ENCODE measurements at places on chromosomes 1 and 21. TPM values are rescaled to one million over a fixed set of nuclear protein-coding genes. Genes with fewer than 3 reads are reported as not detected.

- peak; percentile 26 for DNase-seq
These were observed 25.3 kb upstream of the SIPA1L2 start for GRCh38 chr1:232655028-232655745.

DNA sequence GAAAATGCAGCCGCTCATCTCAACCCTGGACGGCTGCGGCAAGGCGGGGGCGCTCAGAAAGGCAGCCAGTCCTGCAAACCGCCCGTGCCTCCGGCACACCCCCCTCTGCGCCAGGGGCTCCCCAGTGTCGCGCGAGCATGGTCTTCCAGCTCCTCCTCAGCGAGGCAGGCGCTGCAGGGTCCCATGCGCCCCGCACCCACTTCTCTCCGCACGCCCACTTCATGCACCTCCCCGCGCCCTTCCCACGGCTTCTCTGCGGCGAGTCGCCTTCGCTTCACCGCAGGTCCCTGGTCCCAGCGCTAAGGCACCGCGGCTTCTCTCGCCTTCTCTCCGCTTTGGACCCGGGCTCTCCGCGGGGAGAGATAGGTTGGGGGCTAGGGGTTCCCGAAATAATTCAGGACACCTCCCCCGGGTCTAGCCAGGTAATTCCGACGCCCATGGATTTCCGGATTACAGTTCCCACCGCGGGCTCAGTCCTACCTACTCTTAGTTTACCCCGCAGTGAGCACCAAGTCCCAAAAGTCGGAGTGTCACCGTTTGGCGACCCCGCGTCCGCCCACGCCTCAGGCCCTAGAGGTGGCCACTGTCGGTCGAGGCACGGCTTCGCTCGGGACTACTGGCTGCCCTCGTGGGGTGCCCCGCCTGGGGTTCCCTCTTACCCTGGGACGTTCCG is 67.5 kb downstream of the SYT2 start:
- no peak for DNase-seq

GRCh38 chr1:21950734-21951133 is 13.6 kb upstream of the HSPG2 start:
- DNase-seq, result no peak

DNA sequence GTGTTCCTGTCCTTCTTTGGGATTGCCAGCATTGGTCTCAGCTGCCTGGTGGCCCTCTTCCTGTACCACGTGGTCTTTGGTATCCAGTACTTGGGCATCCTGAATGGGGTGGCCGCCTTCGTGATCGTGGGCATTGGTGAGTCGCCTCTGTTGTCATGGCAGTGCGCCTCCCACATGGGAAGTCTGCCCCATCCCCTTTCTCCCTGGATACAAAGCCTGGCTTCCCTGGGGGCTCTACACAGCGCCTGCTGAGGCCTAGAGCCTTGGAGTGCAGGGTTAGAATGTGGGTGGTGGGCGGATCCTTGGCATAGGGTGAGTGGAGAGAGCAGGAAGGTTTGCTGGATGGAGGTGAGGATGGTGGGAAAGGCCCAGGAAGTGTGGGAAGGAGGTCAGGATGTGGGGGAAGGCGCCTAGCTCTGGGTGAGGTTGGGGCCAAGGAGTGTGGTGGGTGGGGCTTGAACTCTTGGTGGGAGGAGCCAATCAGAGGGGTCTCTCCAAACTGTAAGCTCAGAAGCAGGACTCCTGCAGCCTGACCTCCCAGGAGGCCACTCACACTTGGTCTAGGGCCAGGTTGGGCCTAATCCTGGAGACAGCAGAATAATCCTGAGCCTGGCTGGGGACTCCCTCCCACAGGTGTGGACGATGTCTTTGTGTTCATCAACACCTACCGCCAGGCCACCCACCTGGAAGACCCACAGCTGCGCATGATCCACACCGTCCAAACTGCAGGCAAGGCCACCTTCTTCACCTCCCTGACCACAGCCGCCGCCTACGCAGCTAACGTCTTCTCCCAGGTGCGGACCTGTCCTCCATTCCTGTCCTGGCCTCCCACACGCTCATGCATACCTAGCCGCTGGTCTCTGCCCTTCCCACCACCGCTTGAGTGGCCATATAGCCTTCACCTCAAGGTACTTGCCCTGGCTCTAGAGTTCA is 36.7 kb downstream of the DISP3 start:
- no peak for DNase-seq

DNA sequence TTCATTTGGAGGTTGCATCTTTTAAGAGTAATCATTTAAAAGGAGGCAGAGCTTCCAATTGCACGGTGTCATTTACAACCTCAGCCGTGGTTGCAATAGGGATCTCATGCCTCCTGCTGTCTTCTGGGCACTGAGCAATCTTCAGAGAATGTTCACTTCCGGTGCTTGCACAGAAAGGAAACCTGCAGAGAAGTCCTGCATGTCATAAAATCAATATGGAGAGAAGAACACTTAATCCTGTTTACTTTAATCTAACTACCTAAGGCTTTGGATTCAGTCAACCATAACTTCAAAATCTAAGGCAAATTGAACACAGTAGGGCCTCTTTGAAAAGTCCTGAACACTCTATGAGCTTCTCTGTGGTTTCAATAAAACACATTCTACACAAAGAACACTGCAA is 11.3 kb upstream of the MAP10 start:
- DNase-seq, result no peak

DNA sequence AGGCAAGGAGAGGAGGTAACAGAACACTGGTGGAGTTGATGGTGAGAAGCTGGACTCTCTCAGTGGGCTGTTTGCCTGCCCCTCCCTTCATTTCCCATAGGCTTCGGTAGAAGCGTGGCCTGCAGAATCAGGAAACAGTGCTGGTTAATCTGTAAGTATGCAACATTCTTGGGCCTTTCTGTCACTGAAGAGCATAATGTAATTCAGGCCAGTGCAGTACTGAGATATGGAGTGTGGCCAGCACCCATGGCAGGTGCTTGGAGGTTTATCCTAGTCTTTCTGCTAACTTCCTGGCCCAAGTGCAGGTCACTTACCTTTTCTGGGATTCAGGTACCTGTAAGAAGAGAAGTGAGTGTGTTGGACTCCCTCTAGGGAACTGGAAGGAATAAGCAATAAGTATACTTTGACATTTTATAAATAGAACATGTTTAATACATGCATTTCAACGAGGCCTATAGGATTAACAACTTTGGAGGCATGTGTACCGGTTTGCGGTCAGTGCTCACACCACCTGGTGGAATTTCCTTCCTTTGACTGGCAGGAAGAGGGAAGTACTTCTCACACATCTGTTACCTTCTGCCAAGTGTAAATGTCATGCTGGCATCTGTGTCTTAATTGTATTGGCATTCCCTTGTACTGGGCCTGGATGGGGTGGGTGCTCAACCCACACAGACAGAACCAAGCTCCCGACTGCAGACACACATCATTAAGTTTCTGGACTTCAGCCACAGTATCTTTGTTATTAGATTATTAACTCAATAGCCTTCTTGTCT is 105.5 kb downstream of the KIF26B start:
- DNase-seq, result no peak

HSD3B2 gene
- 0.56 TPM for total RNA-seq

DNA sequence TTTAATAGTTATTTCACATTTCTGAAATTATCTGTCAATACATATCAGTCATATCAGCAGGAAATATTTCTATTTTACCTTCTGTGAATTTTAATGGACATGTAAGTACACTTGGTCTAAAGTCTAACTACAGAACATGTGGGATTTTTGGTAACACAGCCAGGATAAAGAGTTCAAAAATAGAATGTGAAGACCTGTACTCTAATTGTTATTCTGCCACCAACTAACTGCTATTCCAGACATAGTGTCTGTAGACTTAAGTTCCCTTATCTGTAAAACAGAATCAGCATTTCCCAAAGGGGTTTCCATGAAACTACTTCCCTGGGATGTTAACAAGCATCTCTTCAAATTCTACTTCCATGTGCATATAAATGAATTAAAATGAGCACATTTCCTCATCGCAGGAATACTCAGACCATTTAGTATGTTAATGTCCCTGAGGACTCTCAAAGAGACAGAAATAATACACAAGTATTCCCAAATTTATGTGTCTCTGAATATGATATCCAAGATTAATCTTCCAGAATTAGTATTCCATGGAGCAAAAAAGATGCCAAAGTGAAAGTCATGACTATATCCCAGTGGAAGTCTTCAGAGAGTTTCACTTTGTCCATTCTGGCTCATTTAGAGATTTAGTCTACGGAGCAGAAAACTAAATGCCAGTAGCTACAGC is 325.6 kb downstream of the NEGR1 start:
- no peak for DNase-seq

DNA sequence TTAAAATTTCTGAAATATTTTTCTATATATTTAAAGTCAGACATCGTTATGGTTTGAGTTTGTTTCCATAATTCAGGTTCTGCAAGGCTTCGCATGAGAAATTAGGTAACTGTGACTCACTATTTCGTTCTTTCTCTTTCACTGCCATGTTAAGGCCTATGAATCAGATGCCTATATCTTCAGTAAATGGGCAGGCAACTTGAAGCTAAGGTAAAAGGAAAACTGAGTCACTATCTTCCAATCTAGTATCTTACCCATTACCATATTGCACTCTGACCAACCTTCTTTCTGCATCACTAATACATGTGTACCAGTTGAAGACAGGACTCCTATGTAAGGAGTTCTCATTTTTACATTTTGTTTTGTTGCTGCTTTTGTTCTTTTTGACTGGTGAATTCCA is 37.8 kb downstream of the PYHIN1 start:
- no peak for DNase-seq

GRCh38 chr1:185073725-185074124 is 28.4 kb downstream of the RNF2 start:
- DNase-seq, result no peak

- no peak for DNase-seq
These were observed 51.9 kb upstream of the FMOD start for GRCh38 chr1:203402629-203403337.

ANGPTL7 gene
- total RNA-seq, result not detected

DNA sequence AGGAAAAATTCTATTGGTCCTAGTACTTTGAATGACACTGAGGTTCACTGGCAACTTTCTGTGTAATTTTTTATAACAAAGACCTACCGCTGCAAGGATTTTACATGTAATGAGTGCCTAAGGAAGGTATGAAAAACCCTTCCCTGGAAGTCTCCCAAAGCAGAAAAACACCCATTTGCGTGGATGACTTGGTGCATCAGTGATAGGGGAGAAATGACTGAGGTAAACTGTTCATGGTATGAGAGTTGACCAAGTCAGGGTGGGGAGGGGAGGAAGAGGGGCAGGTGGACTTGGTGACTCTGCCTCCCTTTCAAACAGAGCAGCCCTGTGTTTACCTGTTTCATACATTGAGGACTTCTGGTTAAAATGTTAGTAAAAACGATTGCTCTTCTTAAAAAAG is 78.8 kb upstream of the IPO9 start:
- DNase-seq, result no peak

PAQR7 gene
- 8.8 TPM for total RNA-seq

GATAD2B gene
- 63.1 TPM for total RNA-seq

CDC42 gene
- 302 TPM for total RNA-seq

GRCh38 chr1:84758968-84759491 is 68.8 kb upstream of the SSX2IP start:
- no peak for DNase-seq

NMNAT2 gene
- total RNA-seq, result 0.45 TPM

GRCh38 chr1:7810395-7810794 is 26.3 kb downstream of the PER3 start:
- DNase-seq, result no peak

PPCS gene
- 42.6 TPM for total RNA-seq

DNA sequence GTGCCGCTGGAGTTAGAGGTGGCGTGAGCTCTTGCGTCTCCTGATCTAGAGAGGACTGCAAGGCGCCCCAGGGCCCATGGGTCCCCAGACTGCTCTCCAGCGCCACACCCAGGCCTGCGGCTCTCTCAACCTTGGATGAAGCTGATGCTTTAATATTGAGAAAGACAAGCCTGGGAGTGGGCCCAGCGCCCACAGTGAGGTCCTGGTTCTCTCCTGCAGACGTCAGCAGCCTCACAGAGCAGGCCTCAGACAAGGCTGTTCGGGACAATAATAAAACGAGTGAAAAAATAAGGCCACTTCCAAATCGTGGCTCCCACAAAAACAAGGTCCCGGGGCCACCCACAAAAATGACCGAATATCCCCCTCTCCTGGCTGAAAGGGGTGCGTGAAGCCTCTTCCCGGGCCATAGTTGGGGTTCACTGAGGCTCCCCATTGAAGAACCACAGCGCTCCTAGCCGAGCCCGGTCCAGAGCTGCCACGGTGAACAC is 6.0 kb upstream of the DNMT3L start:
- DNase-seq, result peak; percentile 5

DNA sequence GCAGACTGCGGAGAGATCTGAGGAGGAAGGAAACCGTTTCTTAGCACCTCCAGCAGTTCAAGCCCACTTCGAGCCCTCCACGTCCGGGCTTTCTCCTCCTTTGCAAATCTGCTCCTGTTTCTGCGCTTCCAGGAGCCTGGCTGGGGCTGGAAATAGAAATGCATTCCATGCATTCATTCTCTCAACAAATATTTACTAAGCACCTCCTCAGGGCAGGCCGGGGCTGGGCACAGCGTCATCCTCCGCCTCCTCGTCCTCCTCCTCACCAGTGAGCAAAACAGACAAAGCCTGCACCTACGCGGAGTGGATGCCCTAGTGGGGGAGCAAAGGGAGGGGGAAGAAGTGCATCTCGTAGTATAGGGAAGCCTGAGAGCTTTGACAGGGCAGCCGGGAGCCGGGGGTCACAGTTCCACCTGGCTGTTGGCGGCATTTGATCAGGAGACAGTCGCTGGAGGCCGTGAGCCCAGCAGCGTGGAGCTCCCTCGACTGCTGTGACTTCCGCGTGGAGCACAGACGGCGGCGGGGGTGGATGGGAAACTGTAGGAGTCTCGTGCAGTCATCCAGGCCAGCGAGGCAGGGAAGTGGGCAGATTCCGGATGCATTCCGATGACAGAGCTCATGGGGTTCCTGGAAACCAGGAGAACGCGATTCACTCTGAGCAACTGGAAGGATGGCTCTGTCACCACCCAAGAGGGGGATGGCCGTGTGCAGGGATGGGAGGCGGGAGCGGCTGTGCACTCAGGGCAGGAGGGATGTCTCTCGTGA is 93.5 kb downstream of the SIK1 start:
- no peak for DNase-seq

- DNase-seq, result no peak
These were observed 39.9 kb downstream of the AKNAD1 start for GRCh38 chr1:108817016-108817415.

- DNase-seq, result peak; percentile 13
These were observed 35.8 kb downstream of the GREM2 start for GRCh38 chr1:240575981-240576662.

GRCh38 chr1:35866991-35867390 is 16.0 kb upstream of the AGO1 start:
- no peak for DNase-seq

- DNase-seq, result no peak
These were observed 630.0 kb upstream of the ADGRL2 start for GRCh38 chr1:81170721-81171120.

GRCh38 chr1:198330982-198331615 is 174.3 kb downstream of the NEK7 start:
- no peak for DNase-seq

DNA sequence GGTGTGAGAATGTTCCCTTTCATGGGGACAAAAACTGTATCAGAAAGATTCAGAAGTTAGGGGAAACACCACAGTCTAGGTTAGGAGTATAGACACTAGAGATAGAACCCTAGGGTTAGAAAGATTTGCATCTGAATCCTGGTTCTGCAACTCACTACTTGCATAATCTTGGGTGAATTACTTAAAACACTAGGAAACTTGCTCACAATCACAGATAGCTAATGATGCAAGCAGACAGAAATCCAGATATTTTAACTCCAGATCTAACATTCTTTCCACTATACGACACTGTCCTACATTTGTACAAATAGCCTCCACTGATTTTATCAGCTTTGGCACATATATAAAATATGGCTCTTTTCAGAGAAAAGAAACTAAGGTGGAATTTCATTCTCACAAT is 30.8 kb upstream of the GLIS1 start:
- DNase-seq, result no peak

- DNase-seq, result no peak
These were observed 53.4 kb downstream of the UBR4 start for GRCh38 chr1:19156676-19157075.

All from GM12878 (cell line).